ENCODE measurements at places on chromosomes 13 and 19.
A peak's percentile ranks its signal among the peaks of the same experiment; 100 is the strongest.

GRCh38 chr13:98370806-98371515 lies 193.9 kb upstream of the RNF113B start:
- DNase-seq, result peak; percentile 79

DNA sequence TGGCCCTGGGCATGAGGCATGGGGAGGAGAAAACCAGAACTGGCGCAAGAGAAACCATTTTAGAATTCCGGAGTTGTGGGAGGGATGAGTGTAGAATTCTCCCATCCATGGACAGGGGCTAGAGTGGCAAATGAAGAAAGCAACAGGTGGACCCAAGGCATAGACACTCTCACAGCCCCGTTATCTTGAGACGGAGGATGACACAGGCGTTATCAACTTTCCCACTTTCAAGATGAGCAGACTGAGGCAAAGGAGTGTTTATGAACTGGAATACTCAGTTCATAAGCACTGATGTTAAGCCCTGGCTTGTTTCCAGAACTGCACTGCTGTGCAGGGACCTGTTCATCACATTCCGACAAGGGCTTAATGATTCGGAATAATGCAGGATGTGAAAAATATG lies 1.1 kb upstream of the GTF3A start:
- no peak for DNase-seq

DNA sequence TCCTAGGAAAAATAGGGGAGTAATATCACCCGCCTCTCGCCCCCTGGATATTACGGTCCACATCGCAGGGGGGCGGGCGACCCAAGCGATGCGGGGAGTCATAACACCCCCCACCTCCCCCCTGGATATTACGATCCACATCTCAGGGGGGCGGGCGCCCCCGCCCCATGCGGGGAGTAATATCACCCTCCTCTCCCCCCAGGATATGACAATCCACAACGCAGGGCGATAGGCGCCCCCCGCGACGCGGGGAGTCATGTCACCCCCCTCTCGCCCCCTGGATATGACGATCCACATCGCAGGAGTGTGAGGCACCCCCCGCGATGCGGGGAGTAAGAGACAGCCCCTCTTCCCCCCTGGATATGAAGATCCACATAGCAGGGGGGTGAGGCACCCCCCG lies 684.4 kb upstream of the PCDH9 start:
- DNase-seq, result no peak

DNA sequence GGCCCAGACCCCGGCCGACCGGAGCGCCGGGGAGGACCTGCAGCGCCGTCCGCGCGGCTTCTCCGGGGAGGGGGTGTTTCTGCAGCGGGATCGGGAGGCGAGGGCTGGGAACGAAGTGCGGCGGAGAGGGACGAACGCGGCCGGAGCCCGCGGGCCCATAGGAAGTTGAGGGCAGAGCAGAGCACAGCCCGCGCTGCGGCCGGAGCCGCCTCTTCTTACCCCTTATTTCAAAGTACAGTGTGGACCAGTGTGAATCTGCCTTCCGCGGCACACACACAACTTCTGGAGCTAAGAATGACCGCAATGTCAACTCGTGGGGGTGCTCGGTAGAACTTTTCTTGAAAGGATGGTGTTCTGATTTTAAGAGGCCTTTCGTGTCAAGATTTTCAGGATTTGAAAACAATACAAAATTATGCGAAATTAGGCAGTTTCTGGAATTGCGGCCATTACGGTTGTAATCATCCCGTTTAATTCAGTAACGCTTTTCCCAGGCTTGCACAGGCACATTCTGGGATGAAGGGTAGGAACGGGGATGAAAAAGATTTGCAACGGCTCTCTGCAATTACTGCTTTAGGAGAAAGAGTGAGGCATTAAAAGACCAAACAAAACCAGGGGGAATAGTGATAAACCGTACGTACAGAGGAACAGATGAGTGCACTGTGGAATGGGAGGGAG lies 821 bp downstream of the TDRD3 start:
- peak; percentile 53 for DNase-seq

- no peak for DNase-seq
These were observed 96.3 kb upstream of the UBAC2 start for GRCh38 chr13:99104396-99104795.

- DNase-seq, result no peak
These were observed 100.1 kb downstream of the DGKH start for GRCh38 chr13:42148538-42148937.

- DNase-seq, result no peak
These were observed 59.5 kb downstream of the KLF12 start for GRCh38 chr13:74074723-74075122.

- DNase-seq, result no peak
These were observed 77.0 kb upstream of the TSC22D1 start for GRCh38 chr13:44652962-44653660.

GRCh38 chr19:13241231-13242104 lies 91.3 kb downstream of the IER2 start:
- no peak for DNase-seq

DNA sequence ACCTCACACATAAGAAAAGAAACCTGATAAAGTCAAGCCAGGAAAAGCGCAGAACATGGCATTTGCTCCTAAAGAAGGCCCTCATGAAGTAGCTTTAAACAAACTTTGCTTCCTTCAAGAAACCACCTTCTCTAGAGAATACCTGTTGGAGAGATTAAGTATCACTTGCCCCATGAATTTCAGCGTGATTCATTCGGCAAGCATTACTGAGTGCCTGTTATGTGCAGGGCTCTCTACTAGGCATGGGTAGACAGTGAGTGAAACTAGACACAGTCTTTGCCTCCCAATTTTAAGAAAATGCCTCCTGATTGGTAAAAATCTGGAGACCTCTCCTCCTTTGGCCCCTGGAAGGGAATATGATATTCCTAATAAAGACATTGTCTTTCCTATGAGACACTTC lies 475.8 kb upstream of the NBEA start:
- no peak for DNase-seq

DNA sequence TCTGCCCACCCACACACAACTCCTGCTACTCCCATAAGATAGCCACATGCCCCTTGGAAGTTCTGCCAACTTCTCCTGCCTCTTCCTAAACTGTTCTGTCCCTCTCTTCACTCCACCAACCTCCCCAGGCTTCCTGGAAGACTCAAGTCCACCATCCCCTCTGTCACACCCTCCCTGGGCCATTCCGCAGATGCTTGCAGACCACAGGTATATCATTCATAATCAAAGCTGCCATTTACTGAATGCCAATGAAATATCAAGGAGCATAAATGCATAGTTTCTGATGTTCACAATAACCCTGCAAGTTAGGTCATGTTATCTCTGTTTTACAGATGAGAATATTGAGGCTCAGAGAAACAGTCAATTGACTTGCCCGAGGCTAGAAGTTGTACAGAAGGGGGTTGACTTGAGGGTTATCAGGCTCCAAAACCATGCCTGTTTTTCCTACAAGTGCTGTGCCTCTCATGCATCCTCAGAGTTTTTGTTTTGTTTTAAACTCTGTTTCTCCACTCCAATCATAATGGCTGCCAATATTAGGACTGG lies 135.6 kb downstream of the SLC7A1 start:
- DNase-seq, result no peak

GRCh38 chr13:113907635-113908617 lies 44.0 kb upstream of the GAS6 start:
- DNase-seq, result no peak

DNA sequence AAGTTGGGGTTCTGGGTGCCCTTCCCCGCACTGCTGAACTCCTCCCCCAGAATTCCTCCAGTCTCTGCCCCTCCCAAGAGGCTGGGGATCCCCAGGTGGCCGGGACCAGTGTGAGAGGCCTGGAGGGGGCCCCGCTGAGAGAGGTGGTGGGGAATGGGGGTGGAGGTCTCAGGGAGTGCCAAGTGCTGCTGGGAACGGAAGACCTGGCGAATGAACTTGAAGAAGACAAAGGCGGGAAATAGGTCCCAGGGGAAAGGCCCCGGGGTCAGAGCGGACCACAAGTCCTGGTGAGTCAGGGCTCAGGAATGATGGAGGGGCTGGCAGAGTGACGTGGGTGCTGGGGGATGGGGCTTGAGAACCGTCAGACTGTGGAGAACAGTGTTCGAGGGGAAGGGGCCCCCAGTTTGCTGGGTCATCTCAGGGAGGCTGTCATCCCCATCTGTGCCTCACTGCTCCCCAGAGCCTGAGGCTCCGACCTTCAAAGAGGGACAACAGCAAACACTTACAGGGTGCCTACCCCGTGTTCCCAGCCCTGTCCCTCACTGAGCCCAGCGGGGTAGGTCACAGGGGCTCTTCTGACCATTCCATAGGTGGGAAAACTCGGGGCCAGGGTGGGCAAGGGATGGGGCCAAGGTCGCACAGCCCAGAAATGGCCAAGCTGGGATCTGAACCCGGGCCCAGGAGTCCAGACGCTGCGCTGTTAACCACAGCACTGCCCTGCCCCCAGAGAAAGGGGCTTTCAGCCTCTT lies 16.0 kb upstream of the SEMA6B start:
- peak; percentile 97 for DNase-seq

DNA sequence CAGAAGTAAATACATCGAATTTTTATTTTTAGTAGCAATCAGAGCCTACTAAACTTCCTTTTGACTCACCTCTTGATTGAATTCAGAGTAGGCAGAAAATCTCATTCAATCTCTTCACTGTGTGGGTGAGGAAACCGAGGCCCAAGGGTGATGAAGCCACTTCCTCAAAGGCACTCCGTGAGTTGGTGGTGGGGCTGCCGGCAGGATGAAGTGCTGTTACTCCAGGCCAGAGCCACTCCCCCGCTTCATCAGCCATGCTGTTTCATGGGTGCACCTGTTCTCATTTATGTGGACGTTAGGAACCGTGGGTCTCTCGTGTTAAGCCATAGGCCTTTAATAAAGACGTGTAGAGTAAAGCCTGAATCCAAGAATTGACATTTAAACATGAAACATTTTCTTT lies 13.2 kb downstream of the ING1 start:
- DNase-seq, result no peak

DNA sequence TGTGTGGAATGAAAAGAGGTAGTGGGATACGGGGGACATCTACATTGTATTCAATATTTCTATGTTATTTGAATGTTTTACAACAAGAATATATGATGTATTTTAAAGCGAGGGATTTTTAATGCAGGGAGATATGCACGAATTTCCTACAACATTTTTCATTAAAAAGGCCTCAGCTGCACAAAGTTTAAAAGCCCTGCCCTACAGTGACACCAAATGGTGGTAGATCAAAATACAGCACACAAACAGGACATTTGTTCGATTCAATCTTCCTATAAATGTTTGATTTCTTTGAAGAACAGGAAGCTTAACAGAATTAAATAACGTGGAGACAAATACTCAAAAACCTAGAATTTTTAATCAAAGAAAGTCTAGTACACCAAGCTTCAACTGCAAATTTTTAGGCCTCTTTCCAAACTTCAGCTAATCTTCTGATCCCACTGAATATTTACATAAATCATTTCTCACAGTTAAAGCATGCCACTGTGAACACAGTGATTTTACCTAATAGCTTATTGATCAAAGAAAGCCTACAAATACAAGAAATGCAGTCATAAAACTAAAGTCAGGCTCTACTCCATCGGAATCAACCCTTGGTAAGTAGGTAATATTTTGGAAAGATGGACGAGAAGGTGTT lies 257.2 kb downstream of the DIAPH3 start:
- peak; percentile 2 for DNase-seq

DNA sequence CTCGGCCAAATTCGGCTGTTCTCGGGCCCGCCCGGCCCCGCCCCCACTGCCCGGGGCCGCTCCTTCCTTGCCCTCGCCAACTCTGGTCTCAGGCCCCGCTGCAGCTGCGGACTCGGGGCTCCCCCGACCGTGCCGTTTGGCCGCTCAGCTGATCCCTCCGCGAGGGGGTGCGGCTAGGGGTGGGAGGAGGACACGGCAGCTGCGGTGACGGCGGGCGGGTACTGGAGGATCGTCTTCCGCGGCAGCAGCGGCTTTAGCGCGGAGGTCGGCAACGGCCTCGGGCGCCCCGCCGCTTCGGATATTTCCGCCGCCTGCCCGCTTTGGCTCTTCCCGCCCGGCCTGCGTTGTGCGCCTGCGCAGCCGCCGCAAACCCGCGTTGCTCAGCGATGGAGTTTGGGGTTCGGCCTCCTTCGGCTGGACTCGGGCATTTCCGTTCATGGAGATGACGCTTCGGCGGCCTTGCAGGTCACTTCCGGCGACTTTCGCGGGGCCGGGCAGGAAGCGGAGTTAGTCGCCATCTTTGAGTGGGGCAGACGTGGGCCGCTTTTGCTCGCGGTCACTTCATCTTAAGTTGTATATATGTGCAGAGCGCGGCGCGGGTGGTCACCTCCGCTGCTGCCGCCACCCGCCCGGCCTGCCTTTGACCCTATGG lies 338 bp upstream of the UBE2M start:
- DNase-seq, result peak; percentile 94

- DNase-seq, result no peak
These were observed 257.9 kb downstream of the KLF12 start for GRCh38 chr13:73876323-73876722.

Data from hepatic stellate cell (primary cell).